Effector CD8-positive, alpha-beta T cell (primary cell): ENCODE measurements at places on chromosomes 3 and 15.
A peak's percentile ranks its signal among the peaks of the same experiment; 100 is the strongest.

DNA sequence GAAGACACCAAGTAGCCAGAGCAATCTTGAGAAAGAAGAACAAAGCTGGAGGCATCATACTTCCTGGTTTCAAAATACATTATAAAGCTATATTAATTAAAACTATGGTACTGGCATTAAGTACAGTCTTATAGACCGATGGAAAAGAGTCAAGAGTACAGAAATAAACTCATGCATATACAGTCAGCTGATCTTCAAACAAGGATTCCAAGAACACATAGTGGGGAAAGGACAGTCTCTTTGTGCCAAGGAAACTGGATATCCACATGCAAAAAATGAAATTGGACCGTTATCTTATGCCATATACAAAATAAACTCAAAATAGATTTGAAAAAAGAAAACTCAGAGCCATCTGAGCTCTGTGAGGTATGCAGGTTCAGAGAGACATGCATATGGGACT lies 57.4 kb downstream of the SERP1 start:
- DNase-seq = no peak

GRCh38 chr3:128416578-128417211 lies 50.0 kb downstream of the DNAJB8 start:
- no peak for DNase-seq

DNA sequence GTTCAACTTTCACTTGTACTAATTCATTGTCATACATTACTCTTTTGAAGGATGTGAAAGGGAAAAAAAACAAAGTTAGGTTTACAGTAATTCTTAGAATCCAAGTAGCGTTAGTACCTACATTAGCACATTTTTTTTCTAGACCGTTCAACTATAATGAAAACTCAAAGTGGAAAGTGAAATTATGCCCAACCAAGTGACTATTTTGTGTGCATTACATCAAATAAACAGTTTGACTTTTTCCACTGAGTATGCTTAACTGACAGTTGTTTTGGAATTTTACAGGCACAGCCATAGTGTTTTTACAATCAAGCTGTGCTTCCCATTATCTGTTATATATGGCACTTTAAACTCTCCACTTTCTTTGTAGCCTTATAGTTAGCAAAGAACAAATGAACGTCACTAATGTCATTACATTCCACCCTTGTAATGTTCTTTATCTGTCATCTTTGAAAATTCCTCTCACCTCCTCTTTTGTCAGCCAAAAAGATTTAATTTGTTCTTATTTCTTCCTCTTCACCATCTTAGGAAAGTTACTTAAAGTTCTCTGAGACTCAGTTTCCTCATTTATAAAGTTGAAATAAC lies 142.3 kb upstream of the SOX2 start:
- DNase-seq = no peak

DNA sequence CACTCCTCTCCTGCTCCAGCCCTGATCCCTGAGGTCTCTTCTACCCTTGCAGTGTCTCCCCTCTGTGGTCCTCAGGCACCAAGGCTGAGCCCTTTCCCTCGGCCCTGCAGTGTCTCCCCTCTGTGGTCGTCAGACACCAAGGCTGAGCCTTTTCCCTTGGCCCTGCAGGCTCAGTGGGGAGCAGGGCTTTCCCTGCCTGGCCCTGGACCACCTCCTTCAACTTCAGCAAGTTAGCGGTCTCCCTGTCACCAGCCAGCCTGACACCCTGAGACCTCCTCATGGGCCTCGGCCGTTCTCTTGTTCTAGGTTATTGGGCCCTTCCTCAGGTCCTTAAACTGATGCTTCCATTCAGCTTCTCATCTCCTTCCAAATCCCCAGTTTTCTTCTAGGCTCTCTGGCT lies 4.3 kb downstream of the NRROS start:
- no peak for DNase-seq

DNA sequence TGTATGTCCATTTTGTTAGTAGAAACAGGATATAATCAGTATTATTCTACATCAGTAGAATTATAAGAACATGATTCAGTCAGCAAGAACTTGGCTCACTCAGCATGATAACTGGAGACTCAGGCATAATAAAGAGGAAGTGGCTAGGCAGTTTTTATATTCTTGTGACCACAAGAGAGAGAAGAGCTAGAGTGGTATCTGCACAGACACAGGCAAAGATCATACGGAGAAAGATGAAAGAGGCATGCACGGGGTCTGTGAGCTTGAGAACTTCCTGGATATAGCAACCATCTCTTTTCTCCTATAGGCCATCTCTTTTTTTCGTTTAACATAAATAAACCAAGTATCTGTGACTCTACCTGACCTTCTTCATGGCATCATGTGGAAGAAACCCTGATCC lies 46.8 kb downstream of the MYO5A start:
- peak; percentile 12 for DNase-seq
